ENCODE measurements at places on chromosomes 3 and 15.

DNA sequence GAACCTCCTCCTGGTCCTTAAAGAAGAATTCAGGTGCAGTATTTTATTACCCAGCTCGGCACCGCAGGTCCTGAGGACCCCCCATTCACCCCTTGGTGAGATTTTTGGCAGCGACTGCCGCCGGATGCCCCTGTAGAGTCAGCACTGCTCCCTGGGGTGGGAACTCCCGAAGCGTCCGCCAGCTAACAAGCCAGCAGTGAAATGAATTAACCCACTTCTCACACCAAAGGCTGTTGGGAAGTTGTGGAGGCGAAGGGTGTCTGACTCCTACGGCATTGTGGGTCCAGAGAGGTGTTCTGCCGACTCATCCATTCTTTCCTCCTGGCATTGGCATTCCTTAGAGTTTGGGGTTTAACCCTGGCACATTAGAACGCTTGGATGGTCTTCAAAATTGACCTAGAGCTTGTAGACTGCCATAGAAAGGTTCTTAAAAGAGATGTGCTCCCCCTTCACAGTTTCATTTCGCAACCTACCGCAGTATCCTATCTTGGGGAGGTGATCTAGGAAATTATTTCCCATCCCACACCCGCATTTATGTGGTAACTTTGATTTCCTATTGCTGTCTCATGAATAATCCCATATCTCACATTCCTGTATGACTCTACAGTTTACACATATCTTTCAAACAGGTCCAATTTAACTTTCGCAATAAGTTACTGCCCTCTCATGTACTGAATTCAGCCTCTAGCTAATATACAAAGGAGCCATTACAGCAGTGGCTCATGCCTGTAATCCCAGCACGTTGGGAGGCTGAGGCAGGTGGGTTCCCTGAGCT lies 879 bp upstream of the EIF5A2 start:
- peak; percentile 12 for DNase-seq

- DNase-seq, result no peak
Observed at GRCh38 chr3:294096-294495, 97.5 kb downstream of the CHL1 start.

DNA sequence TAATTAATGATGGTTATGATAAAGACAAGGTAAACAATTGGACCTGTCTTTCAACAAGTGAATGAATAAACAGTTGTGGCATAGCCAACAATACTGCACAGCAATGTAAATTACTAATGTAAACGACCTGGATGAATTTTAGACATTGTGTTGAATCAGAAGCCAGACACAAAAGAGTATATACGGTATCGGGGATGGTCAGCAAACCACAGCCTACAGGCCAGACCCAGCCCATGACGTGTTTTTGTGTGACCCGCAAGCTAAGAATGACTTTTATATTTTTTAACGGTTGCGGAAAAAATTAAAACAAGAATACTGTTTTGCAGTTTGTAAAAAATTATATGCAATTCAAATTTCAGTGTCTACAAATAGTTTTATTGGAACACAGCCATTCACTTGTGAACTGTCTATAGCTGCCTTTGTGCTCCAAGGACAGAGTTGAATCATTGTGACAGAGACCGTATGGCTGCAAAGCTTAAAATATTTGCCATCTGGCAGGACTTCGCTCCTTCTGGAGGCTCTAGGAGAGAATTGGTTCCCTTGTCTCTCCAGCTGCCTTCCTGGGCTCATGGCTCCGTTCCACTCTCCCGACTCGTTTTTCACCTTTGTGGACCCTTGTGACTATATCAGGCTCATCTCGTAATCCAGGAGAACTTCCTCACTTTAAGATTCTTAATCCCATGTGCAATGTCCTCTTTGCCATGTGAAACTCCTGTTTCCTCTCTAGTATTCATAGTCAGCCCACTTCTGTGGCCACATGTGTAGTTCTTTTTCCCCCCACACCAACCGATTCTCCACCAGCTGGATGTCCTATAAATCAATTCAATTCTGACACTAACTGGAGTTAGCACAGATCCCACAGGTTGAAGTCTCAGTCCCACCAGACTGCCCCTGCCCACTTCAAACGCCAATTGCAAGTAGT lies 72.7 kb downstream of the CMTM8 start:
- DNase-seq, result no peak

GRCh38 chr15:60118146-60118545 lies 114.0 kb downstream of the FOXB1 start:
- DNase-seq, result no peak

GRCh38 chr15:41513506-41514227 lies at the start of gene LTK:
LTK (minus strand) TSS chr15:41513827; CDS start chr15:41513709, 118 bp downstream.
- DNase-seq, result no peak

DNA sequence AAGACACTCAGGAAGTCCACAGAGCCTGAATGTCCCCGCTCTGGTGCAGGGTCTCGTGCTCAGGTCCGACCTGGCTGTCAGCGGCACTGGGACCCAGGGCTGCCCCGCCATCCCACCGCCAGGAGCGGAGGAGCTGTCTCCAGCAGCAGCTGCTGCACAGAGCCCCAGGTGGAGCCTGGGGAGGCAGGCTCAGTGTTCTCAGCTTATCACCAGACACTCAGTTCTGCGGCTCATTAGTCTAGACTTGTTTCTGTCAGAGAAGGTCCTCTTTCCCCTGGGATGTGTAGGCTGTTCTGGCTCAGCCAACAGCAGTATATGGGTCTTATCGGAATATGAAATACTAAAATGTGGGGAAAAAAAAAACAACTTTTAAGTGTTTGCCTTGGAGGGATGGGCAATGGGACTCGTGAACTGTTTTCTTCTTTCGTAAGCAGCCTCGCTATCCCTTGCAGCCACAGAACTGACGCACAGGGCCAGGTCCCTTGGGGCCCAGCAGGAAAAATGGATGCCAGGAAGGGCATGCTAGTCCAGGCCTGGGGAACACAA lies 75.9 kb downstream of the KLF13 start:
- DNase-seq, result peak; percentile 49

- DNase-seq, result peak; percentile 57
Observed at GRCh38 chr15:99019558-99020540, 12.3 kb upstream of the PGPEP1L start.

- DNase-seq, result no peak
Observed at GRCh38 chr3:119405315-119405714, 58.1 kb downstream of the TMEM39A start.

DNA sequence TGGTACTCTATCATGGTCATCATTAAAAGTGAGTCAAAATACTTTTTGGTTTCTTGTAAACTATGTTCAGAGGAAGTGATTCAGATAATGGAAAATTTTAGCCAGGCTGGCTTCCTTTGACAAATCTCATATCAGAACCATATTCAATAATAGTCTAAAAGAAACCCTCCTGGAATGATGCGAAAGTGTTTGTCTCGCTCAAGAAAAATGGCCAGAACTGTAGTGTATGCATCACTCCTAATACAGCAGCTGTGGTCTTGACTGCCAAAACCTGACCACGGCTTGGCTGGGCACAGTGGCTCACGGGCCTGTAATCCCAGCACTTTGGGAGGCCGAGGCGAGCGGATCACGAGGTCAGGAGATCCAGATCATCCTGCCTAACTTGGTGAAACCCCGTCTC lies 35.6 kb upstream of the KCNMB2 start:
- no peak for DNase-seq

- no peak for DNase-seq
Observed at GRCh38 chr15:64014995-64015394, 31.3 kb downstream of the DAPK2 start.

DNA sequence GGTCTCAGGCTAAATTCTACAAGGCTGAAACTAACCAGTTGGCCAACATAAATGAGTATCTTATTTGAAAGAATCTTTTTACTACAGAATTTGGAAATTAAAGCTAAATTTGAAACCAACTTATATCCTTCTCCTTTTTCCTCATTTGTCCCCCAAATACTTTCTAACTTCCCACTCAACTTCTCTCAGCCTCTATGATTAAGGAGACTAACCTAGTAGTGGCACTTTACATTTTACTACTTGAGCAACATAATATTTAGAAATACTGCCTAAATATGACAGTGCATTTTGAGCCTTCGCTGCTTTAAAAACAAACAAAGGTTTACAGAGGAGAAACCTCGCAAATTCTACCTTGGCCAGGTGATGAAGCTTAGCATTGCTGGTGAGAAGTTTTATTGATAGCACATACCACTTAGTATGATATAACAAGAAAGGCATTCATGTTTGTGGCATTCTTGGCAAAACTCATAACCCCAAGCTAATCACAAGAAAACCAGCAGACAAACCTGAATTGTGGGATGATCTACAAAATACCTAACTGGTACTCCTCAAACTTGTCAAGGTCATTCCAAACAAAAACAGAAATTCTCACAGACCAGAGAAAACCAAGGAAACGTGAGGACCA lies 432.1 kb upstream of the CFAP20DC start:
- DNase-seq, result no peak

- DNase-seq, result no peak
Observed at GRCh38 chr3:134374791-134375581, 739 bp upstream of the AMOTL2 start.

GRCh38 chr15:99592145-99592791 lies 26.5 kb downstream of the MEF2A start:
- DNase-seq, result no peak

GRCh38 chr3:53581671-53582070 lies 87.3 kb downstream of the CACNA1D start:
- no peak for DNase-seq

GRCh38 chr3:183099838-183100204 lies 525 bp upstream of the MCCC1 start:
- DNase-seq, result no peak

DNA sequence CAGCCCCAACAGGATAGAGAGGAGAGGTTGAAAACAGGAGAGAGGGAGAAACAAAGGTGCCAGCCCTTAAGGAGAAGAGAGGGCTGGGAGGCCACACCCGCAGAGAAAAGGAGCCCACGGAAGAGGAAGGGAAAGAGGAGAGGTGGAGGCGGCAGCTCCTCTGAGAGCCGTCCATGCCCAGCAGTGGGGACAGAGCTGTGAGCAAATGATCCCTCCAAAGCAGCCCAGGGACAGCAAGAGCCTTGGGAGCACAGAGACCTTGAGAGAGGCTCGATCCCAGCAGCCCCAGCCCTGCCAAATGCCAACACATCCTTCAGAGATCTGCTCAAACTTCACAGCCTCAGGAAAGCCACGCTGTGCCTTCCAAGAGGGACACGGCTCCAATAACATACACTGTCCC lies 66.7 kb upstream of the CORO2B start:
- DNase-seq, result no peak
